Lung (tissue), 17 donors: ENCODE measurements at places on chromosomes 13 and 19.
A peak's percentile ranks its signal among the peaks of the same experiment; 100 is the strongest.

DNA sequence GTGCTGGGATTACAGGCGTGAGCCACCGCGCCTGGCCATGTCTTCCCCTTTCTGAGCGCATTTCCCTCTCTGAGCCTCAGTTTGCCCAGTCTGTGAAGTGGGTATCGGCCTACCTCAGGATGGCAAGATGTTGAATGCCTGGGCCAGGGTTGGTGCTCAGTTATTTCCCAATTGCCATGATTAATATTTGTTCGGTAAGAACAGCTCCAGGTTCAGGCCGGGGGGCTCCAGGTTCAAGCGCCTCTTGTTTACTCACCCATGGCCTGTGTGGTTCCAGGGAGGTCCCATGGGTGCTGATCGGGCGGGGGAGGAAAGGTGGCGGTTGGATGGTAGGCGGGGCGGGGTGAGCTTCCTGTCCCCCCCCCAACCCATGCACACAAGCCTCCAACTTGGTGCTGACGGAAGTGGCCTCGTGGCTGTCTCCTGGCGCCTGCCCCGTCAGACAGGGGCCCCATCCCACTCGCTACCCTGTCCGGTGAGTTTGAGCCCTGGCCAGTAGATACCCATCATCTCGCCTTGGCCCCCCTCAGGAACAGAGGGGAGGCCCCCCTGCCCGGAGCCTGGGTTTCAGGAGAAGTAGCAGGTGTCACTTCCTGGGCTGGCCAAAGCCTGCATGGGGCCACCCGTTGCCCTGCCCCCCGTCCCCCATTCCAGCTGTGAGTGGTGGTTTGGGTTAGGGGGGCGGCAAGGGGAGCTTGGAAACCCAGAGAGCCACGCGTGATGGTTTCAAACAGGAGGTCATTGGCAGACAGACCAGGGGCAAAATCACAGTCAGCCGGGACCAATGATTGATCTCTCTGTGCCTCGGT is at the start of gene FCHO1:
Gene FCHO1, plus strand, starts transcription at position 375 of the 809 bp plus-strand sequence. CDS start 3,688 bp downstream, outside the sequence.
- DNase-seq, result no peak

DNA sequence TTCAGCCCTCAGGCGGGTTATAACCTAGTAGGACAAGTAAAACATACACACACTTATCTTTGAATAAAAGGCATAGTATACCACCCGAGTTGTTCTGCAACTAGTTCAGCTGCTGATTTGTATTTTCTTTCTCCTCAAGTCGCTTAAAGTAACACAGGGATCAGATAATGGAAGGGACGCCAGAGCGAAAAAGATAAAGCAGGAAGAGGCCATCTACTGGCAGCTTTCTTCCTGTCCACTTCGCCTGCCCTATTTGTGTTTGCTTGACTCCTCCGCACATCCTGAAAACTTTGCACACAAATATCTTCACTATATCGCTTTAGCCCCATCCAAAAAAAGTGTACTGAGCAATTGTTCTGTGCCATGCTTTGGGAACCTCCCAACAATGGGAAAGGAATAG is 238.0 kb upstream of the SOX21 start:
- DNase-seq, result peak; percentile 35

- no peak for DNase-seq
Observed at GRCh38 chr13:38781539-38781938, 94.7 kb downstream of the FREM2 start.

DNA sequence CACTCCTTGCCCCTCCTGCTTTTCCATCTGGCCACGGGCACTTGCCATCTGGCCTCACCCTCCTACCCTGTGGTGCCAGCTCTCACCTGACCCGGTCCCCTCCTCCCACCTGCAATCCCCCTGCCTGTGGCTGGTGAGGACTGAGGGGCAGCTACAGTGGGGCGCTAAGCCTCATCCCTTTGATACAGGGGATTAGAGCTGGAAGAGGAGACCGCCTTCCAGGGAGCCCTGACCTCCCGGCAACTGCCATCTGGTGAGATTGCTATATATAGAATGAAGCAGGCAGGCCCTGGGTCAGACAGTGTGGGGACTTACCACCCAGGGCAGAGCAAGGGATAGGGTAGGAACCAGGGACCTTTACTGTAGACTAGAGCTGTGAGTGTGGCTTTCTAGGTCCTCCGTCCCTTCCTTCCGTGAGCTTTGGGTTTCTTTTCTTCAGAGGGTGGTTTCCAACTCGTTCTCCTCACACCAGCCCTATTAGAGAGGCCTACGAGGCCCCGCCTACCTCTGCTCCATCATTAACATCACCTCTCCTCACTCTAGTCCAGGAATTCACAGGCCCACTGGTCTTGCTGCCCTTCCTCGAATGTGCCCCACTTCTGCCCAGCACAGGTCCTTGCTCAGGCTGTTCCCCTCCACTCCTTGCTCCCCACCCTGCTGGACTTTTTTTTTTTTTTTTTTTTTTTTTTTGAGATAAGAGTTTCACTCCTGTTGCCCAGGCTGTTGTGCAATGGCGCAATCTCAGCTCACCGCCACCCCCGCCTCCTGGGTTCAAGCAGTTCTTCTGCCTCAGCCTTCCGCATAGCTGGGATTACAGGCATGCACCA is 7.7 kb downstream of the KASH5 start:
- no peak for DNase-seq

GRCh38 chr19:40266912-40267600 is 18.1 kb downstream of the AKT2 start:
- DNase-seq, result no peak
